Psoas muscle (tissue), 8 donors: ENCODE measurements at places on chromosomes 2 and 18. TPM values are rescaled to one million over a fixed set of nuclear protein-coding genes. Genes with fewer than 3 reads are reported as not detected.
A peak's percentile ranks its signal among the peaks of the same experiment; 100 is the strongest.

The ECEL1 gene
- polyA plus RNA-seq = 1.8 TPM

The GNAL gene
- 28.0 TPM for polyA plus RNA-seq

- DNase-seq = peak; percentile 82
These were observed at the start of gene SH3BP4 for GRCh38 chr2:234951664-234952269. TSS of gene SH3BP4 (plus strand) at chr2:234952017. CDS start at chr2:235035003, 82,986 bp downstream.

The STON1 gene
- polyA plus RNA-seq = 1.8 TPM

The CREB1 gene
- 3.5 TPM for polyA plus RNA-seq

The CIB4 gene
- polyA plus RNA-seq = not detected

The NCKAP5 gene
- polyA plus RNA-seq = 0.03 TPM

- no peak for DNase-seq
These were observed 121.3 kb downstream of the MAP4K4 start for GRCh38 chr2:101818531-101819451.

DNA sequence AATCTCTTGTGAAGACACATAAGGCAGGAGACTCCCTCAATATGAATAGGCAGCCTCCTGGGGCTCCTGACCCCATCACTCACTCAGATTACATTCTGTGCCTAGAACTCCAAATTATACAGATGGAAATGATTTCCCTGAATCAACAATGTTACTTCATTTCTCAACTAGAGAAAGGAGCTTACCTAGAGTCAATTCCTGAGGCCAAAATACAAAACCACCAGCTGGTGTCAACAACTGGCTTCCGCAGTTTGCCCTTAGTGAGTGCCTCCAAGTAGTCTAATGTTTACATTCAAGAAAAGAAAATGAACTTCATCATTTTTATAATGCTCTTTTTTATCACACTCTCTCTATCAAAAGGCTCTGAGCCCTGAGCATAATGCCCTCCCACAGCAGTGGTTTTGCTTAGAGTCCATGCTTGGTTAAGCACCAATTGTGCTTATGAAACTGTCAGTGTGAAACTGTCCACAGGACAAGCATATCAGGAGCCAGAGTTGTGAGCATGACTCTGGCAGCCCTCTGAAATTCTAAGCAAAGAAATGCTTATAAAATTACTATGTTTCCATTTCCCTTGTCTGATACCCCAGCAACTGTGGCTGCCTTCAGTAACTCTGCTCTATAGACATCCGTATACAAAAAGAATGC, 305.7 kb upstream of the PKDCC start:
- DNase-seq = no peak

- peak; percentile 82 for DNase-seq
These were observed 102.5 kb upstream of the NOSTRIN start for GRCh38 chr2:168699844-168700417.
